Ovary (tissue), 10 donors: ENCODE measurements at places on chromosomes 16 and 17.

DNA sequence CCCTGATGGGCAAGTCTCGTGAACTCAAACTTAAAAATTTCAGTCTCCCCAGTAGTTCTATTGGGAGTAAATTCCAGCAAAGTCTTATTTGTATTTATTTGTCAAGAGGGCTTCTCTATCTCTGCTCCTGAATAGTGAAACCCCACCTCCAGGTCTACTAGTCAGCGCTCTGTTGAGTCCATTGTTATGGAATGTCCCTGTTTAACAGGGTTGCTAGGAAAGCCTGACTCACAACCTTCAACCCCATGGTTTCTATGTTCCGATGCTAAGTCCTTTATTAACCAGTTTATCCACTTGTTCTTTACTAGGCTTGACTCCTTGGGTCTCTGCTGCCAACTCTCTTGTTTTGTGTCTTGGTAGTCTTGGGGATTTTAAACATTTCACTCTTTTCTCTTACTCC lies 250.7 kb upstream of the MYOCD start:
- no peaks in the 10 kb centered on the region for H3K4me1 ChIP-seq
- DNase-seq = no peak
- H3K36me3 ChIP-seq = no peaks in the 10 kb centered on the region

DNA sequence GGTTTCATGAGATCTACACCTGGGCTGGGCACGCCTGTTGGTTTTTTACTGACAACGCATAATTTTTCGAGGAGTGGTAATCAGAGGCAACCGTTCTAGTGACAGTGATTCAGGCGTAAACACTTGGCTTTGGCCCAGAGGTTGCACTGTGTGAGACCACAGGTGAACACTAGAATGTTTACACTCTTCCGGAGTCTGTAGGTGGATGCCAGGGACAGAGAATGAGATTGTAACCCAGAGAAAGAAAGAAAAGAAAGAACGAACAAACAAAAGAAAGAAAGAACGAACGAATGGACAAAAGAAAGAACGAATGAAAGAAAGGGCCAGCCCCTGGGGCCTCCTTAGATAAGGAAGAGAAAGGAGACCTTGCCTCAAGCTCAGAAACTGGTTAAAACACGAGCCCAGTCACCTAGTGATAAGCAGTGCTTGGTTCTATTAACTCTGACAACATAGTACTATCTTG lies 113.2 kb downstream of the PRKCB start:
- H3K27me3 ChIP-seq = no peaks in the 10 kb centered on the region
- no peaks in the 10 kb centered on the region for H3K4me1 ChIP-seq
- DNase-seq = no peak
- no peaks in the 10 kb centered on the region for H3K36me3 ChIP-seq
- H3K4me3 ChIP-seq = no peak overlapping the region

DNA sequence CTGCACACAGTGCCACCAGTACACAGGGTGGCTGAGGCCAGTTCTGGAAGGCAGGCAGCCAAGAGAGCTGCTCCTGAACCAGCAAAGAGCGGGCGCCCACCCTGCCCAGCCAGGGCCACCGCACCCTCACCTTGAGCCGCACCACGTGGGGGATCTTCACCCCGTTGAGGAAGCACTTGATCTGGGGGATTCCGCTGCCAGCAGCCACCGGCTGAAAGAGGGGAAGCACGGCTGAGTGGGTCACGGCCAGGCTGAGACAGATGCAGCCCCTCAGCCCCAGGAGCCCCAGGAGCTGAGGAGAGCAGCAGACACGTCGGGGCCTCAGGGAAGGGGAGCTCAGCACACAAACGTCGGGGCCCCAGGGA lies 14.6 kb upstream of the CCDC154 start:
- H3K4me1 ChIP-seq = no peaks in the 10 kb centered on the region
- no peak for DNase-seq
- H3K27me3 ChIP-seq = no peaks in the 10 kb centered on the region
- H3K36me3 ChIP-seq = no peaks in the 10 kb centered on the region
- H3K4me3 ChIP-seq = no peak overlapping the region
- H3K27ac ChIP-seq = no peak overlapping the region

GRCh38 chr16:50879873-50880695 lies 138.2 kb downstream of the CYLD start:
- no peak overlapping the region for H3K27ac ChIP-seq
- no peaks in the 10 kb centered on the region for H3K36me3 ChIP-seq
- no peaks in the 10 kb centered on the region for H3K27me3 ChIP-seq
- no peak overlapping the region for H3K4me3 ChIP-seq
- no peak for DNase-seq

DNA sequence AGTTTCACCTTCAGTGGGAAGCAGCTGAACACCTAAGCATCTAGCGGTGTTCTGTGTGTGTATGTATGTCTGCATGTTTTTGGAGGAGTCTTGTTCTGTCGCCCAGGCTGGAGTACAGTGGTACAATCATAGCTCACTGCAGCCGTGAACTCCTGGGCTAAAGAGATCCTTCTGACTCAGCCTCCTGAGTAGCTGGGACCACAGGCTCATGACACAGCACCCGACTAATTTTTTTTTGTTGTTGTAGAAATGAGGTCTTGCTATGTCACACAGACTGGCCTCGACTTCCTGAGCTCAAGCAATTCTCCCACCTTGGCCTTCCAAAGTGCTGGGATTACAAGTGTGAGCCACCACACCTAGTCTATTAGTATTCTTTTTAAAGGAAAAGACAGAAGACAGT lies 30.2 kb upstream of the FAAP100 start:
- peaks cover 4% of the 10 kb centered on the region for H3K4me1 ChIP-seq
- H3K27me3 ChIP-seq = no peaks in the 10 kb centered on the region
- DNase-seq = no peak
- H3K36me3 ChIP-seq = no peaks in the 10 kb centered on the region

DNA sequence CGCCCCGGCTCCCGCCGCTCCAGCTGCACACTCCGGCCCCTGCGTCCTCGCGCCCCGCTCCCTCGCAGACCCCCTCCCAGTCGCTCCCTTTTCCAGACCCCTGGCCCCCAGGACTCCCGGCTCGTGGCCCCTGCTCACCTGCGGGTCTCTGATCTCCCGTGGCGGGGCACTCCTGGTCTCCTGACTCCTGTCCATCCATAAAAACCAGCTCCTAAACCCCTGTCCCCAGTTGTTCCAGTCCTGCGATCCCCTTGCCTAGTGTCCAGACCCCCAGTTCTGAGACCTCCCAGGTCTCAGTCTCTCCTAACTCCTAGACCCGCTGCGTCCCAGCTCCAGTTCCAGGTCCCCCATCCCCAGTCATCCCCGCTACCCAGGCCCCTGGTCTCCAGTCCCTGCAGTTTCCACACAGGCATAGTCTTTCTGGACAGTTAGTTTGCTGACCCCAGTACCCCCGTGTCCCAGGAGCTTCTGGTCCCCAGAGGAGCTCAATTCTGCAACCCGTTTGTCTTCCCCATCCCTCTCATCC lies 379 bp downstream of the SNX29 start:
- H3K27ac ChIP-seq = peak overlapping the region; percentile 5
- H3K4me3 ChIP-seq = peak overlapping the region; percentile 97
- no peaks in the 10 kb centered on the region for H3K36me3 ChIP-seq
- peaks cover 7% of the 10 kb centered on the region for H3K4me1 ChIP-seq
- no peaks in the 10 kb centered on the region for H3K27me3 ChIP-seq

GRCh38 chr16:71373073-71373472 lies 14.6 kb downstream of the CALB2 start:
- no peaks in the 10 kb centered on the region for H3K4me1 ChIP-seq
- H3K27ac ChIP-seq = no peak overlapping the region
- no peaks in the 10 kb centered on the region for H3K27me3 ChIP-seq
- no peak overlapping the region for H3K4me3 ChIP-seq

GRCh38 chr17:32894245-32894644 lies 17.3 kb upstream of the MYO1D start:
- no peaks in the 10 kb centered on the region for H3K27me3 ChIP-seq
- no peaks in the 10 kb centered on the region for H3K36me3 ChIP-seq
- DNase-seq = no peak
- H3K4me1 ChIP-seq = no peaks in the 10 kb centered on the region
- H3K27ac ChIP-seq = no peak overlapping the region

DNA sequence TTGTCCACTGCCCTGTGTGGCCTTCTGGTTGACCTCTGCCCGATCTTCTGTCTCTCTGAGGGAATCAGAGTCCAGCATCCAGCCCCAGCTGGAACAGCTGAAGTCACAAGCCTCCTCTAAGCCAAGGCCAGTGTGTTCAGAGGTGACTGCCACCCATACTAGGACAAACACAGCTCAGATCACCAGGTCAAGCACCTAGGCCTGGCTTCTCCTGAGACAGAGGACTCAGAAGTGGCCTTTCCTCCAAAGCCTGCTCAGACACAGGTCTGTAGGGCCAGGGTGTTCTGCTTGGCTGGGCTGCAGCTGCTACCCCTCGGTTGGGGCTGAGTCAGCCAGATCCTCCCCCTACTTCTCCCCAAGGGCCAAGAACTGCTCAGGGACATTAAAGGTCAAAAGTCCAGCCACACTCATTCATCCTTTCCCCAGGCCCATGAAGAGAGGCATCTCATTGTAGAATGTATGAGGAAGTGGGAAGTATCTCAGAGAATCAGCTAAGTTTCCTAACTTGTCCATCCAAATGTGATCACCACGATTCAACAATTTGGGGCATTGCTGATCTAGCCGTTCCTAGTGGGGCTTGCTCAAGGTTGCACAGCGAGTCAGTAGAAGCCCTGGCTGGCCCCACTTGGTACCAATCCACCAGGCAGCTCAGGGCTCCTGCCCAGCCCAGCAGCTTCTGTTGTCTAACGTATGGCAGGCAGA lies 7.6 kb downstream of the SLC46A1 start:
- no peak overlapping the region for H3K4me3 ChIP-seq
- no peak overlapping the region for H3K27ac ChIP-seq
- H3K4me1 ChIP-seq = no peaks in the 10 kb centered on the region
- no peak for DNase-seq
- H3K36me3 ChIP-seq = no peaks in the 10 kb centered on the region
- no peaks in the 10 kb centered on the region for H3K27me3 ChIP-seq

DNA sequence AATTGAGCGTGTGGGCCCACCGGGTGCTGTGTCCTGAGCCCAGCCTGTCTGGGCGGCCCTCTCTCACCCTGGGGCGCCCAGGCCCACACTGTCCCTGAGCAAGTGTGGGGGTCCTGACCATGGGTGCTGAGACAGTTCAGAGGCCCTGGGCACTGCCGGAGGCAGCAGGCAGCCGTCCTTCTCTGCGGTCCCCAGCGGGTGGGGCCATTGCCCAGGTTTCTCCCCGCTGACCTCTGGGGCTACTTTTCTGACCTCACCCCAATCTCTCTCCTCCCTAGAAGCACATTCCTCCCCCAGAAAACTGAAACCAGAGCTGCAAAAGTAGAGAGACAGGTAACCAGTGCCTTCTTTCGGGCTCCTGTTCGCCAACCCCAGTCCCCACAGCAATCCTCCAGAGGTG lies 36.0 kb upstream of the PVALEF start:
- H3K4me3 ChIP-seq = no peak overlapping the region
- no peaks in the 10 kb centered on the region for H3K4me1 ChIP-seq
- no peaks in the 10 kb centered on the region for H3K36me3 ChIP-seq
- H3K27ac ChIP-seq = no peak overlapping the region
- DNase-seq = no peak

GRCh38 chr17:73957564-73957963 lies 245.9 kb upstream of the RPL38 start:
- no peak overlapping the region for H3K27ac ChIP-seq
- DNase-seq = no peak
- H3K4me3 ChIP-seq = no peak overlapping the region
- peaks cover under 1% of the 10 kb centered on the region for H3K4me1 ChIP-seq
- H3K27me3 ChIP-seq = no peaks in the 10 kb centered on the region

DNA sequence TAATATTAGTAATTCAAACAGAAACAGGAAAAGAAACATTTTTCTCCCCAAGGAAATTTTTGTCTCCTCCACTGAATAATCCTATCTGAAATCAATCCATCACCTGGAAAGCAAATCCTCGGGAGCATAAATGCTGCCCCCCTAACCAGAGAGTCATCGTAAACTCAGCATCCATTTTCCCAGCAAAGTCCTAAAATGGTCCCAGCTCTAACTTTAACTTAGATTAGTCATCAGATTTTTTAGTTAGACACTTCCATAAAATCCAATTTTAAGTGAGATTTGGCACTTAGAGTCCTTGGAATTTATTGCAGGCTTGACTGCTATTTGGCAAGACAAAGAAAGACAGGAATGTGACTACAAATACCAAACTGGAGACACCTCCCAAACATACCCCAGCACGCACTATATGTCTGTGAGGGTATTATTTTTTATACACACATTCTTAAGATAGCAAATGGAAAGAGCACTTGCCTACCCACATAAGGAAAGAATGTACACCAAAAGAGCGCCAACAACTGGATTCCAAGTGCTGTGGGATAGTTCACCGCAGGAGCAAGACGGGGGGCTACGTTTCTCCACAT lies 15.4 kb downstream of the SCO1 start:
- DNase-seq = no peak
- H3K4me1 ChIP-seq = no peaks in the 10 kb centered on the region
- H3K27me3 ChIP-seq = no peaks in the 10 kb centered on the region
- H3K4me3 ChIP-seq = no peak overlapping the region

DNA sequence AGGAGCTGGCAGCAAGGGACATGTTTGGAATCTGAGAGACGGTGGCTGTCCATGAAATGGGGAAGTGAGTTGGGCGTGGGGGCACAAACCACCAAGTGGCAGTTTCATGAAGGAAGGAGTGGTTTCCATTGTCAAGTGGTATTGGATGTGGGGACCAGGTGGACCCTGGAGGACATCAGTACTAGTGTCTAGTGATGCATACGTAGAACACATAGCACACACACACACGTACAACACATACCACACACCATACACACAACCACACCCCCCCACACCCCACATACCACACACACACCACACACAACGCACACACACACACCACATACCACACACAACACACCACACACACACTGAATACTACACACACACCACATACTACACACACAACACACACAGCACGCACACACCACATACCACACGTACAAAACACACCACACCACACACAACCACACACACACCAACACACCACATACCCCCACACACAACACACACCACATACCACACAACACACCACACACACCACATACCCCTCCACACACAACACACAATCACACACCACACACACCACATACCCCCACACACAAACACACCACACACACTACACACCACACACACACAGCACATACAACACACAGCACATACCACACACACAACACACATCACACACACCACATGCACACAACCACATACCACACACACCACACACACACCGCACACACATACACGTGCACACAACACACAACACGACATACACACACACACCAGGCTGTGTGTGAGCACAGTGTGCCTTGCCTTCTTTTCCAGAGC lies 41.1 kb upstream of the GSE1 start:
- H3K27ac ChIP-seq = no peak overlapping the region
- H3K4me3 ChIP-seq = no peak overlapping the region
- H3K4me1 ChIP-seq = peaks cover 13% of the 10 kb centered on the region
- DNase-seq = no peak
- no peaks in the 10 kb centered on the region for H3K36me3 ChIP-seq
- no peaks in the 10 kb centered on the region for H3K27me3 ChIP-seq

GRCh38 chr17:82458885-82459424 lies 414 bp downstream of the NARF start:
- DNase-seq = no peak
- peaks cover 20% of the 10 kb centered on the region for H3K4me1 ChIP-seq
- H3K27me3 ChIP-seq = no peaks in the 10 kb centered on the region
- H3K27ac ChIP-seq = peak overlapping the region; percentile 100
- peak overlapping the region; percentile 97 for H3K4me3 ChIP-seq
